Hematopoietic multipotent progenitor cell treated with erythropoietin and hydrocortisone succinate and interleukin-3 and kit ligand, for 15 days (in vitro differentiated cells): ENCODE measurements at places on chromosomes 12 and 14.
A peak's percentile ranks its signal among the peaks of the same experiment; 100 is the strongest.

GRCh38 chr12:90897986-90898385, 57.0 kb downstream of the CCER1 start:
- DNase-seq = no peak

- no peak for DNase-seq
Measured at GRCh38 chr12:82721726-82722125, 35.0 kb downstream of the TMTC2 start.

DNA sequence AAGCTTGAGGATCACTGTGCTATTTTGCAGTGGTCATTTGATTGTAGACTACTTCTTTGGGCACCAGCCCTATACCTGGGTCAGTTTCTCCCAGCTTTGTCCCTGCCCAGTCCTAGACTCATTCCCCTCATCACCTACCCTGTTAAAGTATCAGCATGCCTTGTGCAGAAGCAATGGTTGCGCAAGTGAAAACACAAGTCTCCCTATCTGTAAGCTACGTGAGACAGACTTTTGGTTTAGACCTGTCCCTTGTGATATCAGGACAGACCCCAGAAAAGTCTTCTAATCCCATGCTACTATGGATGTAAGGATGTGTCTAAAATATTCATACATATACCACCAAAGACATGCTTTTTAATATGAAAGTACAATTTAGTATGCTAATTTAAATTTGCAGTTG, 88.8 kb upstream of the ATP2B1 start:
- peak; percentile 48 for DNase-seq

- DNase-seq = no peak
Measured at GRCh38 chr12:106031761-106032622, 106.8 kb downstream of the NUAK1 start.

DNA sequence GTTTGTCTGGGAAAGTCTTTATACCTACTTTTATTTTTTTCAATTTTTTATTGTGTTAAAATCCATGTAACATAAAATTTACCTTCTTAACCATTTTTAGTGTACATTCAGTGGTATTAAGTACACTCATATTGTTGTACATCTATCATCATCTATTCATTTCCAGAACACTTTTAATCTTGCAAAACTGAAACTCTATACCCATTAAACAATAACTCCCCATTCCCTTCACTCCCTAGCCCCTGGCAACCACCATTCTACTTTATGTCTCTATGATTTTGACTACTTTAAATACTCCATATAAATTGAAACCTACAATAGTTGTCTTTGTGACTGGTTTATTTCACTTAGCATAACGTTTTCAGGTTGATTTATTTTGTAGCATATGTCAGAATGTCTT, 131.9 kb upstream of the SLC38A2 start:
- no peak for DNase-seq

DNA sequence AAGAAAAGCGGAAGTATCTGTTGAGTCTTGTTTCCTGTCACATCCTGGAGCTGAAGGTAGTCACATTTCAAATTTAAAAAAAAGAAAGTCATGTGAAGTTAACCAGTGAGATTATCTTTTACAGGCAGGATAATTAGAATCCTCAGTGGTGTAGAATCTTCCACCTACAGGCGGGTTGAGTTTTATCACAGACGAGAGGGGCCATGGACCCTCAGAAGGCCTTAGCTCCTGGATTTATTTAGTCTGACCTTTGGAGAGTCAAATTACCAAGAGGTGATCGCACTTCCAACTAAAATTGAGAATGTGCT, 13.0 kb upstream of the GNG2 start:
- DNase-seq = no peak

DNA sequence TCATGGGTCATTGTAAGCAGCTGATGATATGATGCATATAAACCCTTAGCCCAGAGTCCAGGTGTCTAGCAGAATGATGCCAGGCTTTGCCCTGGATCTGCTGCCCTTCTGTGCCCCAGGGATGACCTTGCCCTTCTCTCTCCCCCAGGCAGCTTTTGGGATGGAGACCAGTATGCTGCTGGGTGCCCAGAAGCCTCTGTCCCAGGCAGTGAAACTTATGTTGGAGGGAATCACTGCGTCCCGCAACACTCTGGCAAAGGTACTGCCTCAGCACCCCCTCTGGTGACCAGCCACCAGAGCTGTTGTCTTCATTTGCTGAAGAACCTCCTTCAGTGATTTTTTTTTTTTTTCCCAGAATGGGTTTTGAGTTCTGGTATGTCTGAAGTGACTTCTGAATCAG, 23.3 kb downstream of the CYP46A1 start:
- DNase-seq = no peak

DNA sequence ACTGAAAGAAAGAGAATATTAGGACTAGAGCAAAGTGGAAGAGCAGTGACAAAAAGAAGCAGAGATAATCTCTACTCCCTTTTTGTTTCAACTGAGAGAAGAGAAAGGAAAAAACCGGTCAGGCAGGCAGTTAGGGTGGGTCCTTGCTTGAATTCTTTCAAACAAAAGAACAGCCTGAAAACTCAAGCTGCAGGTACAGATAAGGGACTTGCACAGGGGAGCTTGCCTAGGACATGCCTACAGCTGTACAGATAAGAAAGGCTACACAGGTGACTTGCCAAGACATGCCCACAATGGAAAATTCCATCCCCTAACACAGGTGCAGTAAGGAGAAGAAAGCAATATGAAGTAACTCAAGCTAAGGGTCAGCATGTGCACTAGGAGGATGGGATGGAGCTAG, 532.2 kb upstream of the MIS18BP1 start:
- no peak for DNase-seq

- DNase-seq = no peak
Measured at GRCh38 chr12:119578112-119578511, 15.5 kb upstream of the TMEM233 start.

DNA sequence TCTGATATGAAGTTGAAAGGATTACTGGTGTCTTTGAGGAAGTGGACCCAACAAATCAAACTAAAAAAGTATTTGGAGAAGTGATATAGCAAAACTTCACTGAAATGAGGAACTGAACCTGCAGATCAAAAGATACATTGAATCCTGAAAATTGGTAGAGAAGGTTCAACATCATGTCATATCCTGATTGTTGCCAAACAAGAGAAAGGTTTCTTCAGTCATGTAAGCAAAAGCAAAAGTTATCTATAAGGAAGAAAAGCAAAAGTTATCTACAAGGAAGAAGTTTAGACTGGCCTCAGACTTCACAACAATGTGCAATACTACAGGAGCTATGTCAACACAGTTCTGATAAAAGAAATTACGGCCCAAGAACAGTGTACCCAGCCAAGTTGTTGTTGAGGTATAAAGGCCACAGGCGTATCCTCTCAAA, 142.7 kb downstream of the RAD51B start:
- DNase-seq = no peak

GRCh38 chr12:5437182-5437583, 5.3 kb downstream of the NTF3 start:
- no peak for DNase-seq

DNA sequence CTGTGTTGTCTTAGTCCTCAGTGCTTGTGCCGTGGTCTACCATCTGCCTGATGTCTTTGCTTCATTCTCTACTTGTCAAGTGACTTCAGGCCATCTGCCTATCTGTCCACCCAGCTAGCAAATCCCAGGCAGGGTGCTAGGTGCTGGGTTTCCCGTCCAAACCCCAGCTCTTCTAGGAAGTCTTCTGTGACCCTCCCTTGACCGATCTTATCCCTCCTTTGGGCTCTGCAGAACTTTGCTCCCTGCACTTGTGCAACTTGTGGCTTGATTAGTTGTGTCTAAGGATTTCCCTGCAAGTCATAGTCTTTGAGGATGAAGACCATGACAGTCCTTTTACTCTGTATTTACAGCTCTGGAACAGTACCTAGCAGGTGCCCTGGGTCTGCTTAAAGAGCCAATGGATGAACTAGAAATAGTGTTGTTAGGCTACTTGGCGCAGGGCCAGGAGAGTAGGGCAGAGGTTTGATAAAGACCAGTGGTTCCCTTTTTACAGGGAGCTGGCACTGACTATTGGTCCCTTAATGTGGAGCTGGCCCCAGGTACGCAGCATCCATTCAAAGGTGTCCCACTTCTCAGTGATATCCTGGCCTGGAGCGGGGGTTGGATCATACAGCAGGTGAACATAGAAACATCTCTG, 60.1 kb downstream of the ADCK1 start:
- peak; percentile 61 for DNase-seq

DNA sequence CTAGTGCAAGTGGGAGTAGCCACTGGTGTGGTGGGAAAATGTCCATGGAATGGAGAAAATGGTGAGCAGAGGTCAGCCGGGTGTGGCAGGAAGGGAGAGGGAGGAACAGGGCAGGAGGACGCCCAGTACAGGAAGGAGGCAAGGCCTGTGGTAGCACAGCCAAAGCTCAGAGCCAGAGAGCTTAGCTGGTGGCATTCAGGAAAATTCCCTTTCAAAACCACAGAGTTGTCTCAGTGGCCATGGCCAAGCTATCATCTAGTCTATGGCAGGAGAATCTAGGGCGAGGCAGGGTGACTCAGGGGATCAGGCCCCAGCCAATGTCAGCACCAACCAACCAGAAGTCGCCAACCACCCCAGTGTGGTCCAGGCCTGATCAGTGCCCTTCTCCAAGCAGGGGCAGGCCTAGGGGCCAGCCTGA, 67.7 kb upstream of the DDX11 start:
- no peak for DNase-seq
